ENCODE measurements at places on chromosomes 6 and 20. TPM values are rescaled to one million over a fixed set of nuclear protein-coding genes. Genes with fewer than 3 reads are reported as not detected.

DNA sequence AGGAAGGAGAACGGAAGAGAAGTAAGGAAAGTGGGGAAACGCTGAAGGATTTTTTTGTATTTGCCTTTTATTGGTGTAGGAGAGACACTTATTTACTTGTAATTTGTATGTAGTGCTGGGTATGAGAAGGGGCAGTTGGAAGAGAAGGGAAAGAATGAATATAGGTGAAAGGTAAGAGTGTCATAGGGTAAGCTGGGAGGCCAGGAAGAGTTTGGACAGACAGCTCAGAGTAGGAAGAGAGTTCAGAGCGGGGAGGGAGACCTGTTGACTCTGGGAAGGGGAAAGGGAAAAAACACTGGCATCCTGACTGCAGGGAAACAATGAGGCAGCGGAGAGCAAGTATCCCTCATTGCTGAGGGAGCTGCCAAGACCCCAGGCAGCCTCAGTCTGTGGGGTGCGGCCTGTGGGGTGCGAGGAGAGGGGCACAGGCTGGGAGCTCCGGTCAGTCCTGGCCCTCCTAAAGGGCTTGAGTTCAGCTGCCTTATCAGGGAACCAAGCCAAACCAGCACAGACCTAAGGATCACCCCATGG, 3.1 kb downstream of the TRAF3IP2 start:
- DNase-seq, result no peak

GRCh38 chr20:36624068-36624943, 18.7 kb downstream of the RAB5IF start:
- no peak for DNase-seq

DNA sequence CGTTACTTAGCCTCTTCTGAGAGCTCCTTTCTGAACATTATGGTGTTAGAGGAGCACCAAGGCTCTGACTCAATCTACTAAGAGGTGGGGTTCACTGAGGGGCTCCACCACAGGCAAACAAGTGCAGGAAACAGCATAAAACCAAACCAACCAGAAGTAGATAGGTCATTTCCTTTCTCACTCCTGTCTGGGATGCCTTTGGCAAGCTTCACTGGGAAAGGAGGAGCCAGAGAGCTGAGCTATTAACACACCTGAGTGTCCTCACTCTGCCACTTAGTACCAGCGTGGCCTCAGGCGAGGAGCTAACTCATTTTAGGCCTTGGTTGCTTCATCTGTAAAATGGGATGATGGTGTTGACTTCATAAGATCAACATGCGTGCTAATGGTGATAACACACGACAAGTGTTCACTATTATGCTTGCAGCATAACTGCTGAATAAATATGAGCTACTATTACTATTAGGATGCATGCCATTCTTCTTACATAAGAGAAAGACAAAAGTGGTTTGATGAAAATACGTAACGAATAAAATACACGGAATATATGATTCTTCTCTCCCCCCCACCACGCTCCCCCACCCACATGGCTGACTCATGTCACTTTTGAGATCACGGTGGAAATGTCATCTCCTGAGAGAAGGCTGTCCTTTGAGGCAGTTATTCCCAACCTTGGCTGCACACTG, 185.4 kb downstream of the BCAS1 start:
- no peak for DNase-seq

GRCh38 chr6:42771741-42772100, 10.1 kb upstream of the BICRAL start:
- no peak for DNase-seq

Gene SIRPD
- total RNA-seq, result not detected

DNA sequence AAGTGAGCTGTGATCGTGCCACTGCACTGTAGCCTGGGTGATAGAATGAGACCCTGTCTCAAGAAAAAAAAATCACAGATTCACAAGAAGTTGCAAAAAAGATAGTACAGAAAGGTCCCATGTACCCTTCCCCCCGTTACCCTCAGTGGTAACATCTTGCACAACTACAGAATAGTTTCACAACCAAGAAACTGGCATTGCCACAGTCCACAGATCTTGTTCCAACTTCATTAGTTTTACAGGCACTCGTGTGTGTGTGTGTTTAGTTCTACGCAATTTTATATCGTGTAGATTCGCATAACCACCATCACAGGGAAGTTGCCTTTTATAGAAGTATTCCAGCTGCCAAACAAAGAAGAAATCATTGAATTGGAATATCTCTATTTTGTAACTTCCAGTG, 19.1 kb downstream of the SPATA2 start:
- no peak for DNase-seq

Gene CRNKL1
- 45.5 TPM for total RNA-seq

Gene CDH26
- 5.0 TPM for total RNA-seq

GRCh38 chr6:154319231-154319858, 37.3 kb downstream of the IPCEF1 start:
- no peak for DNase-seq

DNA sequence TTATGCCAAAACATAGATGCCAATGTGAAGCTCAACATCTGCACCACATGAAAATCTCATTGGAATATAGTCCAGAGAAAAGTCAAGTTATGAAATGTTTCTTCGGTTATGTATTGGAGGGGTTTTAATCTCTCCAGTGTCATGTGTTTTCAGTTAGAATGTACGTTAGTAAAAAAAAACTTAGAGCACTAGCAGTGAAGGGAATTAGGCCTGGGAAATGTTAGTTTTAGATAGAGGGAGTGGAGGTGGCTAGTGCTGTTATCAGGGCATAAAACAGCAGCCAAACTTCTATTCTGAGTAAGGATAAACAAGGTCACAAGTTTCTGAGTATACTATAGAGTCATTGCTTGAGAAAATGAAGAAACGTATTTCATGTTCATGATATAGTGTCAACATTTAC, 42.9 kb downstream of the HDGFL1 start:
- no peak for DNase-seq

GRCh38 chr6:135657207-135657606, 159.7 kb upstream of the AHI1 start:
- DNase-seq, result no peak

DNA sequence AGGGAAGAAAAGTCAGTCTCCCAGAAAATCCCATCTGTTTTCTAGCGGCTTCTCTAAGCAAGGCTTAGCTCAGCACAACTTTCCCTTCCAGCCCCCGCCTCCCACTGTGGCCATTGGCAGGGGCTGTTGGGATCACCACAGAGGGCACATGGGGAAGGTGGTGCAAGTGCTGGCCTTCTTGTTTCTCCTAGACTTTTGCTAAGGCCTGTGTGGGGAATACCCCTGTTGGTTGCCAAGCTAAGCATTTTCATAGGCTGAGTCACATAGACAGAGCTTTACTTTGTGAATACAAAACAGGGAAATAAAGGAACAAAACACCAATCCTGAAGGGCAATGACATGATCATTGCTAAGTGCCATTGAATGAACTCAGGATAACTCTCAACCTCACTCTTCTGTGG, 32.4 kb upstream of the TIAM2 start:
- no peak for DNase-seq

DNA sequence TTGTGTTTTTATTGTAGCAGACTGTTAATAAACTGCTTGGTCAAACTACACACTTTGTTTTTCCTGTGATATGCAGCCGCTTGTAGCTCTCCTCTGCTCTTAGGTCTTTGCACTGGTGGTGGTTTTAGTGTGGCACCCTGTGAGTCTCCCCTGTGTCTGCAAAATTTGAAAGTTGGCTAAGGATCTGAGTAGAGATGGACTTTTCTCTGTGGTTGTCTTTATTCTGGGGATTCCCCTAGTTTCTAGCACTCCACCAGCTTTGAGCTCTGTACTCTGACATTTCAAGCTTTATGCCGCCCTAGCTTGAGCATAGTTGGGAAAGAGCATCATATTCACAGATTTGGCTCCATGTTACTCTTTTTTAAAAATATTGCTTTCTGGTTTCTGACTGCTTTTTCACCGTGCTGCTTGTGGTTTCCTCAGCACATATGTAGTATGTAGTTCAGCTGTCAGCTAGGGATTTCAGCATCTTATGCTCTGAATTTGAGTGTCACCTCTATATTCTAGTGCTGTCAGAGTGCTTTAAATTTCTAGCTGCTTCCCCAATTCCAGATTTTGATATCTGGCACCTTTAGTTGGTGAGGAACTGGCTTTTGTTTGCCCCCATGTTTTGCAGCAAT, 25.4 kb downstream of the CDYL start:
- DNase-seq, result no peak

Gene LAMA5
- total RNA-seq, result 15.8 TPM

Gene OPRM1
- total RNA-seq, result 2.8 TPM

DNA sequence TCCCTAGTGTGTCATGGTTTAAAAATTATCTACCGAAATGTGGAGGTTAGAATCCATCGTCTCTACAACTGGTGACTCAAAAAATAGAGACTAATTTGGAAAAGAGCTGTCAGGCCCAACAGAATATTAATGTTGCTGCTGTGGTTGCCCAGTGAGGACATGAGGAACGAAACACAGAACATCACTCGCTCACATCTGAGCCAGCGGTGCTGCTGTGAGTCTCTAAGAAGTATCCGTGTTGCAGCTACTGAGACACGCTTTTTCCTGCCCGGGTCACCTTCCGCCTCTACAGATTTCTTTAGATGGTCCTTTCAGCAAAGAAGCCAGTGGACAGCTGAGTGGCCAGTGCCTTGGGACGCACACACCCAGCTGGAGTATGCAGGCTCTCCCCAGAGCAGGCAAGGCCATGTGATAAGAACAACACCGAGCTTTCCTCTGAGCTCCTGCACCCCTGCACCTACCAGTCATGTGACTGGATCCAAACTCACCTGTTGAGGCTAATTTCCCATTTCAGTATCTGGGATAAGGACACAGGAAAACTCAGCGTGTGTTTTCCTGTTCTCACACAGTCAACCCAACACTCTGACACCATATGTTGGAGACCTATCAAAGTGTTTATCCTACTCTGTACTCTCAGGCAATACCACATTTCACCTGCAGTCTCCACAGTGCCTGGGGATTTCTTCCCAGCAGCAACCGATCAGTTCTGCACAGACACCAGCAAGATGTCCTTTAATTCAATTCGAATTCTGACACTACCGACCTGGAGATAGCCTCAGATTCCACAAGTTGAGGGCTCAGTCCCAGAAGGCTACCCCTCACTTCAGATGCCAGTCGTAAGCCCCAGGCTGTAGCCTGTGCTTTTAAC, 119.0 kb upstream of the RPS6KA2 start:
- DNase-seq, result no peak

DNA sequence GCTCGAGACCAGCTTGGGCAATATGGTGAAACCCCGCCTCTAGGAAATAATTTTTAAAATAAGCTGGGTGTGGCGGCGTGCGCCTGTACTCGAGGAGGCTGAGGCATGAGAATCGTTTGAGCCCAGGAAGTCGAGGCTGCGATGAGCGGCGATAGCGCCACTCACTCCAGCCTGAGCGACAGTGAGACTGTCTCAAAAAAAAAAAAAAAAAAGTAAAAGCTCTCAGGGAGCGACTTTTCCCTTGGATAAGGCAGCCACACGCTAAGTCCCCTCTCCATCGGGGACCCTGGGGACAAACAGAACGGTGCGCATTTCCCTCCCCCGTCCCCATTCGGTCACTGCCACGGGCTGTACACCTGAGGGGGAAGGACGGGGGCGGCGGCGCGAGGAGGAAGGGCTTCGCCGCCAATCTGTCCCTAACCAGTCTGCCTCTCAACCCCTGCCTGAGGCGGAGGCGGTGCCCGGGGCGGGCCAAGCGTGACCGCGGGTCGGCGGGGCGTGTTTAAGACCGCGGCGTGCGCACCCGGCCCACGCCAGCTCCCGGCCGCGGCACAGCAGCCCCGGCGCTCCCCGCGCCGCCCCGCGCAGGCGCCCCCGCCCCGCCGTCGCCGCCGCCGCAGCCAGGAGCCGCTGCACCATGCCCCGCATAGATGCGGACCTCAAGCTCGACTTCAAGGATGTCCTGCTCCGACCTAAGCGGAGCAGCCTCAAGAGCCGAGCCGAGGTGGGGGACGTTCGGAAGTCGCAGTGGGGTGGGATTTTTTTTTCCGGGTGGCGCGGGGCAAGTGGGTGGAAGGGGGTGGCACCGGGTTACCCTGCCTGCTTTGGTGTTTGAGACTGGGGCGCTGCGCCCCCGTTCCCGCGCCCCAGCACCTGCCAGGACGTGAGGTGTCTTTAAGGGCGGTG, at the start of gene GMPR:
Gene GMPR (plus strand): TSS at position 531 of the 906 bp plus-strand sequence. CDS start 107 bp downstream, at position 638.
- no peak for DNase-seq

Gene RHAG
- 11.0 TPM for total RNA-seq

DNA sequence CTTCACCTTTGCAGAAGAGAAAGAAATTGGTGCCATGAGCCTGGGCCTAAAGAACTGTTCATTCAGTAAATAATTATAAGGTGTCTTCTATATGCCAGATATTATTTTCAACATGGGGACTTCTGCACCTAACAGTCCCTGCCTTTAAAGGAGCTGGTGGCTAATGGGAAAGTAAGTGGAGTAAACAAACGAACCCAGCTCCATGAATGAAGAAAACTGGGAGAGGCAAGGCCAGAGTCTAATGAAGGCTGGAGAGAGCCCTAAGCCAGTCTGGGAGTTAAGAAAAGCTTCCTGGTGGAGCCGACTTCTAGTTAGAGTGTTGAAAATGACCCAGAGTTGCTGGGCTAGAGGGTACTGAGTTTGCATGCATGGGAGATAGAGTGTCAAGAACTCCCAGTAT, 24.2 kb upstream of the EFHC1 start:
- DNase-seq, result no peak

GRCh38 chr6:80862756-80863155, 756.3 kb downstream of the BCKDHB start:
- no peak for DNase-seq

Gene SPATA25
- total RNA-seq, result 3.0 TPM

Gene WFDC5
- total RNA-seq, result not detected

DNA sequence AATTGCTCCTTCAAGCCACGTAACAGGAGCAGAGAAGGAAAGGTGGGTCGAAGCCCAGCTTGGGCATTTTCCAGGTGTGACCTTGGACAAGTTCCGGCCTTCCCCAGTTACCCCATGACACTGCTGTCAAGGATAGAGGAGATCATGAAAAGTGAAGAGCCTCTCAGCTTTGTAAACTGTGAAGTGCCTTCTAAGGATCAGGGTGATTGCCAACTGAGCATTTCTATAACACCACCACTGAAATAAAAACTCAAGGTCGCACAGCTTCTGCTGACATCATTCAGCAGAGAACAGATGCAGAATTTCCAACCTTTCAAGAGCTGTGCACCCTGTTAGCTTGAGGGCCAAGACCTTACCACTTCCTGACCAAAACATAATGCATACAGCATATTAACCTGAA, 24.0 kb upstream of the ZMYND8 start:
- no peak for DNase-seq

- DNase-seq, result no peak
Observed at GRCh38 chr6:44233567-44234100, 10.2 kb downstream of the SLC29A1 start.

- no peak for DNase-seq
Observed at GRCh38 chr6:137763886-137764285, 103.2 kb upstream of the TNFAIP3 start.

Gene CST4
- total RNA-seq, result not detected

DNA sequence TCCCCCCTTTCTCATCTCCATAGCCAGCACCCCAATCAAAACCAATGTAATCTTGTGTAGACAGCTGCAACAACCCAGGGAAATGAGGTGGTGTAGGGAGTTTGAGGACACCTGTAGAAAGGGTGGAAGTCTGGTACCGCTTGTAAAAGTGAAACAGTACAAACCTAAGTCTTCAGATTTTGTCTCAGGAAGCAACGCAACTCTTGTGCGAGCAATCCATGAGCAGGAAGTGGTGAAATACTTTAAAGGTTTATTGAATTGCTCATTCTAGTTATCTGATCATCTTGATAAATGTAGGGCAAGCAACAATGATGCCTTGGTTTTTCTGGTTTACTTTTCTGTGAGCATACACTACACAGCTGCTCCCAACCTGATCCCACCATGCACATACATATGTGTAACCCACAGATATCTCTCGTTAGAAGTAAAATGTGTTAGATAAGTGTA, 71.1 kb upstream of the THEMIS start:
- DNase-seq, result no peak

GRCh38 chr20:21387528-21387927, 9.8 kb downstream of the NKX2-4 start:
- peak; percentile 34 for DNase-seq

- DNase-seq, result no peak
Observed at GRCh38 chr6:22709803-22710202, 140.4 kb downstream of the HDGFL1 start.

Measured in spinal cord (tissue), 10 donors.